ENCODE measurements at places on chromosomes 2 and 18. TPM values are rescaled to one million over a fixed set of nuclear protein-coding genes. Genes with fewer than 3 reads are reported as not detected.

GRCh38 chr2:100110614-100111000 is 31.8 kb downstream of the AFF3 start:
- peaks cover 6% of the 10 kb centered on the region for H3K4me1 ChIP-seq
- H3K4me3 ChIP-seq: no peak overlapping the region
- H3K36me3 ChIP-seq: no peaks in the 10 kb centered on the region
- DNase-seq: no peak
- no peak overlapping the region for H3K27ac ChIP-seq

GRCh38 chr2:28507796-28508764 is 12.2 kb downstream of the PLB1 start:
- no peaks in the 10 kb centered on the region for H3K27me3 ChIP-seq
- H3K4me3 ChIP-seq: no peak overlapping the region
- H3K36me3 ChIP-seq: no peaks in the 10 kb centered on the region
- no peak for DNase-seq
- no peaks in the 10 kb centered on the region for H3K4me1 ChIP-seq
- H3K27ac ChIP-seq: no peak overlapping the region

- no peak overlapping the region for H3K27ac ChIP-seq
- H3K36me3 ChIP-seq: no peaks in the 10 kb centered on the region
- no peak overlapping the region for H3K4me3 ChIP-seq
- DNase-seq: no peak
Observed at GRCh38 chr2:194867328-194867727, 789.7 kb upstream of the SLC39A10 start.

- H3K27ac ChIP-seq: no peak overlapping the region
- no peaks in the 10 kb centered on the region for H3K36me3 ChIP-seq
- H3K4me3 ChIP-seq: no peak overlapping the region
- DNase-seq: no peak
- H3K27me3 ChIP-seq: no peaks in the 10 kb centered on the region
Observed at GRCh38 chr18:39564716-39565115, 1999.1 kb upstream of the CELF4 start.

- H3K4me3 ChIP-seq: no peak overlapping the region
- no peaks in the 10 kb centered on the region for H3K27me3 ChIP-seq
- no peaks in the 10 kb centered on the region for H3K4me1 ChIP-seq
- H3K27ac ChIP-seq: no peak overlapping the region
- DNase-seq: no peak
Observed at GRCh38 chr2:196482119-196483065, 157.1 kb upstream of the CCDC150 start.

DNA sequence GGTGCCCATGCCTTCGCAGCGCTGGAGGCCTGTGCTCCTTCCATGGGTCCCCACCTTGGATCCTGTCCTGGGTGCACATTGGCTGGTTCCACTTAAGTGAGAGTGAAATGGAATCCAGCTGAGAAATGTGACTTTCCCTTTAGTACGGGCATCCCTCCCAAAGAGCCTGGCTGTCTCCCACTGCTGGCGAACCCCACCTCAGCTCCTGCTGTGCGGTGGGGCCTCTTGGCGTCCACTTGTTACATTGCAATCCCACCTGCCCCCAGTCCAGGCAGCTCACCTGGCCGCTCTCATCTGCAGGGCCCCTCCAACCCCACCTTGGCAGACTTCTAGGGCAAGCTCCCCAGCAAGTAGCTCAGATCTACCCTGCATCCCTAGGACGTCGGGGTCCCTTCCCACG is 35.5 kb upstream of the GNAL start:
- peaks cover 6% of the 10 kb centered on the region for H3K27me3 ChIP-seq
- DNase-seq: no peak
- no peaks in the 10 kb centered on the region for H3K36me3 ChIP-seq
- no peaks in the 10 kb centered on the region for H3K4me1 ChIP-seq
- no peak overlapping the region for H3K27ac ChIP-seq

DNA sequence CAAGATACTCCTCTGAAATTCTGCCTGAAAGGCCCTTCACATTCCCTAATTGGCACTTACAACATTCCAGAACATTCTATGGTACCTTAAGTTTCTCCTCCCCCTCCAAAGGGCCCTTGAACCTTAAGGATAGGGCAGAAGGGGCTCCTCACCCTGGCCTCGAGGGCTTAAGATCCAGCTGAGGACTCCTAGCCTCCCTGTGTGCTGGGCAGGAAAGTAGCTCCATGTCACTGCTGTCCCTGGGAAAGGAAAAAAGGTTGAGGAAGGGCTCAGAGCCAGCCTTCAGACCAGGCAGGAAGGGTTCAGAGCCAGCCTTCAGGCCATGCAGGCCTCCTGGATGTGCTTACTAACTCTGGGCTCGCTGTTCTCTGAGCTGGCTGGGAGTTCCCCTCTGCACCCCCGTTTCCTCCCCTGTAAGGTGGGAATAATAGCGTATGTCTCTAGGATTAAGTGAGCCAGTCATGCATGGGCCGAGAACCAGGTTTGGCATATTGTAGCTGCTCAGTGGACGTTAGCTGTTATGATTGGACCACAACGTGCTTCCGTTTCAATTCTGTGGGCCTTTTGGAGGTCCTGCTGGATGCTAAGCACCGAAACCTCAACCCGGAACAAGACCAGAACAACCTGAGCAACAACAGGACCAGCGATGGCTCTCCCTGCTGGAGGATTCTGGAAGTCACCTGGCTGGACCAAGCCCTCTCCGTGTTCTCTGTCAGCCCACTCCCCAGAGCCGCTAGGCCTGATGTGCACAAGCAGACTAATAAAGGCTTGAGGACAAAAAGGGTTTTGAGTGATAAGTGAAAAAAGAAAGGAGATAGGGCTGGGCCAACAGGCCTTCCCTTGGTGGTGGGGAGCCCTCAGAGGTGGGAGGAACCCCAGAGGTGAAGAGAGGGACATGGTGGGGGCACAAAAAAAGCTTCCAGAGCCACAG is 1.0 kb upstream of the B3GNT7 start:
- H3K4me3 ChIP-seq: no peak overlapping the region
- H3K27ac ChIP-seq: no peak overlapping the region
- H3K4me1 ChIP-seq: peaks cover 3% of the 10 kb centered on the region
- DNase-seq: no peak
- H3K36me3 ChIP-seq: no peaks in the 10 kb centered on the region

DNA sequence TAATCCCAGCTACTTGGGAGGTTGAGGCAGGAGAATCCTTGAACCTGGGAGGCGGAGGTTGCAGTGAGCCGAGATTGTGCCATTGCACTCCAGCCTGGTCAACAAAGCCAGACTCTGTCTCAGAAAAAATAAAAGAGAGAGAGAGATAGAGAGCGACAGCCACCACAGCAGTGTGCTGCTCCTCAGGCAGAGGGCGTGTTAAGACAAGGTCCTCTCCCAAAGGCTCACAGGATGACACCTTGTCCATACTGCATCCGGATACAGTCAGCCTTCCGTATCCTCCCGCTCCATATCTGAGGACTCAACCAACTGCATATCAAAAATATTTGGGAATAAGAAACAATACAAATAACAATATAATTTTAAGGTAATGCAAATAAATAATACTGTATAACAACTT is 20.1 kb downstream of the ARL4C start:
- H3K4me1 ChIP-seq: no peaks in the 10 kb centered on the region
- no peak overlapping the region for H3K4me3 ChIP-seq
- H3K27me3 ChIP-seq: no peaks in the 10 kb centered on the region
- H3K36me3 ChIP-seq: no peaks in the 10 kb centered on the region
- H3K27ac ChIP-seq: no peak overlapping the region

- H3K27ac ChIP-seq: no peak overlapping the region
- H3K27me3 ChIP-seq: no peaks in the 10 kb centered on the region
- no peak overlapping the region for H3K4me3 ChIP-seq
- H3K4me1 ChIP-seq: no peaks in the 10 kb centered on the region
- DNase-seq: no peak
- no peaks in the 10 kb centered on the region for H3K36me3 ChIP-seq
Observed at GRCh38 chr2:48793671-48794070, 38.1 kb upstream of the LHCGR start.

DNA sequence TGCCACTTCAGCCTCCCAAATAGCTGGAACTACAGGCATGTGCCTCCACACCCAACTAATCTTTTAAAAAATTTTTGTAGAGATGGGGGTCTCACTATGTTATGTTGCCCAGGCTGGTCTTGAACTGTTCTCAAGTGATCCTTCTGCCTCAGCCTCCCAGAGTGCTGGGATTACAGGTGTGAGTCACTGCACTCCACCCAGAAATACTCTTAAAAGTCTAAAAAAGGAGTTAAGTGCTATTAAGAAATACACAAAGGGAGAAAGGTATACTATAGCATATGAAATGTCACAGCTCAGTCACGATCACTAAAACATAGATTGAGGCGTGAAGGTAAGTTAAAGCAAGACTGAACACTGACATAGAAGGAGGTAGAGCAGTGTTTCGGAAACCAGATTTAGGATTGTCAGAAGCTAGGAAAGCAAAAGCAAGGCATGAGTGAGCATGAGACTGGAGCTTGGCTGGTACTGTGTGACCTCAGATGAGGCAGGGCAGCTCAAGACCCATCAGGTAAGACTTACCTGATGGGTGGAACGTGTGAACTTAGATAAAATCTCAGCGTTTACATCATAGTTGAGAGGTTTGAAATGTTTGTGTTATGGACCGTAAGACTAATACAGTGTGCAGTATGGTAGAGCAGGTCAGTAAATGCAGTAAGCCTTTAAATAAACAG is 9.2 kb downstream of the CCNYL1 start:
- H3K27me3 ChIP-seq: no peaks in the 10 kb centered on the region
- no peak overlapping the region for H3K4me3 ChIP-seq
- H3K27ac ChIP-seq: no peak overlapping the region
- no peak for DNase-seq

- H3K27me3 ChIP-seq: no peaks in the 10 kb centered on the region
- H3K36me3 ChIP-seq: no peaks in the 10 kb centered on the region
- no peaks in the 10 kb centered on the region for H3K4me1 ChIP-seq
- no peak overlapping the region for H3K27ac ChIP-seq
- no peak for DNase-seq
- H3K4me3 ChIP-seq: no peak overlapping the region
Observed at GRCh38 chr2:12813166-12813565, 96.4 kb downstream of the TRIB2 start.

GRCh38 chr18:2912357-2913299 is 65.8 kb downstream of the EMILIN2 start:
- no peaks in the 10 kb centered on the region for H3K36me3 ChIP-seq
- H3K4me1 ChIP-seq: peaks cover 2% of the 10 kb centered on the region
- no peak for DNase-seq
- H3K27me3 ChIP-seq: no peaks in the 10 kb centered on the region

DNA sequence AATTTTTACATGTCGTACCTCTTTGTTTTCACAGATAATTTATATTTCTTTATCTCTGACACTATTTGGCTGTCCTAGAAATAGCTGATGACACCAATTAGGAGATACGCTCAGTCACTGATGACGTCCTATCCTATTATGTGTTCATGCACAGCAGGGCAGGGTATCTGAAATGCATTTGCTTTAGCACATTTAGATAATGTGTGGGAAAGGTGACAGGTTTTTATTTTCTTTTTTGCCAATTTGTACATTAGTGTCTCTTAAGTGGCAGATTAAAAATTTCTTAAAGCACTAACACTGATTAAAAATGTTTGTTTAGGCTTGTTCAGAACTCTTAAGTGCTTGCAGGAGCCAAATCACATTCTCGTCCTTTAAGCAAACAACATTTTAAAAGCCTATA is 39.7 kb downstream of the CDC42EP3 start:
- no peaks in the 10 kb centered on the region for H3K27me3 ChIP-seq
- H3K4me1 ChIP-seq: no peaks in the 10 kb centered on the region
- H3K27ac ChIP-seq: no peak overlapping the region
- H3K36me3 ChIP-seq: no peaks in the 10 kb centered on the region
- H3K4me3 ChIP-seq: no peak overlapping the region
- no peak for DNase-seq

GRCh38 chr2:121400201-121400600 is 115.2 kb upstream of the TFCP2L1 start:
- H3K27me3 ChIP-seq: no peaks in the 10 kb centered on the region
- DNase-seq: no peak
- no peaks in the 10 kb centered on the region for H3K36me3 ChIP-seq
- H3K4me3 ChIP-seq: no peak overlapping the region
- H3K4me1 ChIP-seq: no peaks in the 10 kb centered on the region
- H3K27ac ChIP-seq: no peak overlapping the region

GRCh38 chr2:72780477-72780876 is 45.4 kb downstream of the EXOC6B start:
- no peak overlapping the region for H3K27ac ChIP-seq
- H3K27me3 ChIP-seq: no peaks in the 10 kb centered on the region
- H3K36me3 ChIP-seq: no peaks in the 10 kb centered on the region
- H3K4me1 ChIP-seq: no peaks in the 10 kb centered on the region

DNA sequence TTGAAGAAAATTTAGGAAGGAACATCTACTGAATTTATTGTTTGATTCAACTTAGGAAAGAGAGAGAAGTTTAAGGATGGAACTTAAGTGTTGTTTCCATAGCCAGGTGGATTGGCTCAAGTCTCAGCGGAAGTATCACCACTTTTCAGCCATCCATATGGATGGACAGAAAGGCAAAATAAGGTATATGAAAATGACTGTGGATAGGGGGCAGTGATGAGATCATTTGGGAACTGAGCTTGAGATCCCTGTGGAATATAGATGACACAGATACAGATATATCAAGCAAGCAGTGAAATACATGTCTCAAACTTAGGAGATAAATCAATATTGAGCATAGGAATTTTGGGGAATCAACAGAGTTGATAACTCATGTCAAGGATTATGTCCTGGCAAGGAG is 1462.7 kb upstream of the NXPH2 start:
- no peak for DNase-seq

DNA sequence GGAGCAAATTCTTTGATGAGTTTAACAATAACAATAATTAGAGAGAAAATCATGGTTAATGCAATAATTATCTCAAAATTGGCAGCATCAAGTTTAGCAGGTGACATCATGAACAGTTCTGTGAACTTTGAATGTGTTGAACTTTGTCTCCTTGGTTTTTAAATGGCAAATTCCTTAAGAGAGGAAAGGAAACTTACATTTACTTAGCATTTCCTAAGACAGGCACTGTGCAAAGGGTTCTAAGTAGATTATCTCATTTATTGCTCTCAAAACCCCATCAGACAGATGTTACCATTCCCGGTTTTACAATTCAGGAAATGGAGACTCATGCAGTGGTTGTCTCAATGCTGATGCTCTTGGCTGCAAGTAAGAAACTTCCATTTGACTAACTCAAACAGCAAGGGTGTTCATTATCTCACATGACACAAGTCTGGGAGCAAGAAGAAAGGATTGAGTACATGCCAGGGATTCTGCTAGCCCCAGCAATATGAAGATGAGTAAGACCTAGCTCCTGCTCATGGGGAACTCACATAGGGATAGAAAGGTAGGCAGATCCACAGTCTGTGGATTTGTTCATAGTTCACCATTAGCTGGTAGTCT is 81.3 kb upstream of the ITGA6 start:
- no peaks in the 10 kb centered on the region for H3K4me1 ChIP-seq
- no peak for DNase-seq
- no peaks in the 10 kb centered on the region for H3K36me3 ChIP-seq

The GAREM2 gene
- 3.5 TPM for total RNA-seq

The RAB3GAP1 gene
- total RNA-seq: 54.6 TPM

The TCF23 gene
- 8.5 TPM for total RNA-seq

The CCDC121 gene
- 8.3 TPM for total RNA-seq

The VSNL1 gene
- total RNA-seq: 4.4 TPM

The CNDP1 gene
- total RNA-seq: not detected

The AP1S3 gene
- total RNA-seq: 2.7 TPM

The DSG1 gene
- total RNA-seq: 5.5 TPM

The GNAL gene
- total RNA-seq: 4.2 TPM

The UPP2 gene
- not detected for total RNA-seq

The TUBA4B gene
- total RNA-seq: not detected

All from prostate gland (tissue), 2 donors.